ENCODE measurements at places on chromosomes 11 and 22.

GRCh38 chr11:65133724-65134123 is 595 bp downstream of the SYVN1 start:
- DNase-seq: no peak

DNA sequence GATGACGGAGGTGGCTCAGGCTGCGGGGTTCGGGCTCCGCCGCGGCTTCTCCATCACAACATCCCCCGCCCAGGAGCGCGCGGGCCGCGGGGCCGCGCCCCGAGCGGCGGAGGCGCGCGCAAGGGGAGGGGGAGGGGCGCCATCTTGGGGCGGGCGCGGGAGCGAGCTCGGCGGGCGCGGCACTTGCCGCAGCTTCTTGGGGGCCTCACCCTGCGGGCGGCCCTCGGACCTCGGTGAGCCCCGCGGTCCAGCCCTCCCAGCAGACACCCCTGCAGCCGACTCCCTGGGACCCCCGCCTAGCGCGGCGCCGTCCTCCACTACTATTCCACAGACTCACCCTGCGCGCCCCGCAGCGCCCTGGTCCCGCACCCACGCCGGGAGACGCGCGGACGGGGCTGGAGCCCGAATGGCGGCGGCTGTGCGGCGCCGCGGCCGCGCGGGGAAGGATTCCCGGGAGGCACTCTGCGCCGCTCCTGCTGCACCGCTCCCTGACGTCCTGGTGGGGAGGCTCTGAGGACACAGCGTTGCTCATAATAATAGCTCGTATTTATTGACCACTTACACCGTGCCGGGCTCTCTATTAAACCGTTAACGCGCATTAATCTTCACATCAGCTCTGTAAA is at the start of gene APBB1:
Gene APBB1 (minus strand): TSS at position 86 of the 623 bp plus-strand sequence. CDS start 7,747 bp downstream, outside the sequence.
- DNase-seq: peak; percentile 64

- DNase-seq: no peak
Observed at GRCh38 chr11:9823439-9823838, 159.6 kb downstream of the SWAP70 start.

DNA sequence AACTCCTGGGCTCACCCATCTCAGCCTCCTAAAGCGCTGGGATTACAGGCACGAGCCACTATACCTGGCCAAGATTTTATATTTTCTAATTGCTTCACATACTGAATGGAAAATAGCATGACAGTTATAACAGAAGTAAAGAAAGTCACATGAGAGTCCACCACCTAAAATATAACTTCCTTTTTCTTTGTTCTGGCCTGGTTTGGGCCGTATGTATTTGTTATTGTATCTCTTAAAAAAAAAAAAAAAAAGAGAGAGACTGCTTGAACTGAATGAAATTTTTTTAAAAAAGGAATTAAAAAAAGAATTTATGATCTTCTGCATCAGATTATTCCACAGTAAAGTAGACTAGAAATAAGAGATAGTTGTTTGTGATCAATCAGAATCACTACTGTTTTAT is 86.0 kb upstream of the GRIK4 start:
- DNase-seq: no peak

GRCh38 chr11:20007386-20007785 is 152.9 kb downstream of the DBX1 start:
- no peak for DNase-seq

DNA sequence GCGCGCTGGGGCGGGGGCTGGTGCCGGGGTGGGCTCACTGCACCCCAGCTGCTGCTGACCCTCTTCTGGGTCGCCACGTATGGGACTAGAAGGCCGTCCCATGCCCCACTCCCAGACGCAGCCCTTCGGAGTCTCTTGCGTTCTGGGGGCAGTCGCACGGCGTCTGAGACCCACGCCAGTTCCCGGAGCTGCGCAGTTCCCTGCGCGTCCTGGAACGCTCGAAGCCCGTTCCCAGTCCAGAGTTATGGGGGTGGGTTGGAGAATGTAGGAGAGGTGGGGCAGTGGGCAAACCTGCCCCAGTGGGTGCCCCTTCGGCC is 375 bp downstream of the LAYN start:
- no peak for DNase-seq

- no peak for DNase-seq
Observed at GRCh38 chr11:55457641-55458040, 89.9 kb downstream of the OR4A15 start.

All from activated CD8-positive, alpha-beta memory T cell treated with anti-CD3 and anti-CD28 coated beads for 1 hour (primary cell).